ENCODE measurements at places on chromosomes 6 and 20. TPM values are rescaled to one million over a fixed set of nuclear protein-coding genes. Genes with fewer than 3 reads are reported as not detected.

DNA sequence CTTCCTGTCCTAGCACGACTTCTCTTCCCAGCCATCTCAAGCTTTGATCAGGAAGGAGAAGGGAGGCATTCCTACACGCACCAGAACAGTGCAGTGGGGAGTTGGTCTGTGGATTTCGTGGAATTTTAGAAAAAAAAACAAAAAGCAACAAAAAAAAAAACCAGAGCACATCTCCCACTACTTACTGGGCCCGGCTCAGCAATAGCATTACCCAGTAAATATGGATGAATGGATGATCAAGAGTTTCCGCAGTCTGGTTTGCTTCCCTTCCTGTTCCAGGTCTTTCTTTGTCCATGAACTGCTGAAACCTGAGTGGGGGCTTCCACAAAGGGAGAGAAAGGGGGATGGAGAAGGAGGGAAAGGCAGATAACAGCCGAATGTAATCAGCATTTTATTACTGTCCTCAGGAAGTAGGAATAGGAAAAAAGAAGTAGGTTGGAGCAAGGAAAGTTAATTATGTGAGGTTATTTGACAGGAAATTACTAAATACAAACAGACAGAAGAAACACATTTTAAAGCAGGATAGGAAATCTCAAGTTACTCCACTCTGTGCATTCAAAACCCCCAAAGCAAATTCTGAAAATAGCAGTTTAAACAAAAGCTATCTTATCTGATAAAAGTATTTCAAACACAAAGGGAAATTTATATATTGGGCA lies 349.0 kb downstream of the PRL start:
- H3K36me3 ChIP-seq = no peaks in the 10 kb centered on the region
- H3K4me3 ChIP-seq = no peak overlapping the region
- H3K4me1 ChIP-seq = no peaks in the 10 kb centered on the region
- H3K27ac ChIP-seq = no peak overlapping the region
- no peaks in the 10 kb centered on the region for H3K27me3 ChIP-seq

DNA sequence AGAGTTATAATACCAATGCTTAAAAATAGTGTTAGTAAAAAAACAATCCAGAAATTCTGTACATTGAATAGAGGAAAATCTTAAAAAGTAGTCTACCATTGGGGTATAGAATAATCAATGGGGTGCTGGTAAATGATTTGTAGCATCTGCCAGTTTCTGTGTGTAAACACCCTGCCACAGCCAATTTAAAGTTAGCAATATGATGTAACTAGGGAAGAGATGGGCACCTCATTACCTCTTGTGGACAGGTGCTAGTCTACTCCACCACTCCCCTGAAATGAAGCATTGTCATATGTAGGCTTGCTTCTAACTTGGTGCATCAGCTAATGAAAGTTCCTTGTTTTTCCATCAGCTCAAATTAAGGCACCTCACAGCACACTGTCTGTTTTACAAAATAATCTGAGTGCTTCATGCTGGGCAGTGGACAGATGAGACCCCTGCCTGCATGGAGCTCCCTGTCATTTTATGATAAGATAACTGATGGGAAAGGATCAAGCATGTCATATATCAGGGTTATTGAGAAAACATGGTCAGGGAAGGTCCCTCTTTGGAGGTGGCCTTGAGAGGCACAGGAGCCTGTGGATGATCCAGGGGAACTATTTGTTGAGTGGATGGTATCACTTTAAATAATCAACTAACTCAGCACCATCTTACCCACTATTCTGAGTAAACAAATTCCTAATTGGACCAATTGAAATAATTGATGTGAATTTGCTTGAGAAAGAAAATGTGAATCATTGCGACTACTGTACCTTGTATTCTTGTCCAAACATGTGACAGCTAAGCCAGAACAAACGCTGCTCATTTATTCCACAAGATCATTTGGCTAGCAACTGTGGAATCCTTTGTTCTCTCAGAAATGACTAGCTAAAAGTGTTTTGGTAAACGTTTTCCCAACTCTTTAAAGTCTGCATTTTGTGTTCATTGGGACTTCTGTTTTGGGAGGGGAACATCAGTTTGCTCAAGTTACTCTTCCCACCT lies 45.9 kb upstream of the CSE1L start:
- H3K27me3 ChIP-seq = no peaks in the 10 kb centered on the region
- no peak for DNase-seq
- no peaks in the 10 kb centered on the region for H3K4me1 ChIP-seq

GRCh38 chr6:1409774-1410465 lies 20.5 kb downstream of the FOXF2 start:
- H3K4me1 ChIP-seq = no peaks in the 10 kb centered on the region
- H3K27ac ChIP-seq = no peak overlapping the region
- H3K36me3 ChIP-seq = no peaks in the 10 kb centered on the region
- DNase-seq = no peak

- H3K4me3 ChIP-seq = no peak overlapping the region
- peaks cover 2% of the 10 kb centered on the region for H3K4me1 ChIP-seq
Observed at GRCh38 chr20:5886788-5887187, 63.5 kb downstream of the TRMT6 start.

GRCh38 chr6:21771626-21772320 lies 178.2 kb downstream of the SOX4 start:
- H3K4me1 ChIP-seq = no peaks in the 10 kb centered on the region
- DNase-seq = no peak
- no peaks in the 10 kb centered on the region for H3K27me3 ChIP-seq
- no peak overlapping the region for H3K27ac ChIP-seq
- H3K4me3 ChIP-seq = no peak overlapping the region

- H3K27me3 ChIP-seq = peaks cover 8% of the 10 kb centered on the region
- no peak for DNase-seq
Observed at GRCh38 chr6:134057478-134057877, 5.1 kb upstream of the SLC2A12 start.

- no peak overlapping the region for H3K4me3 ChIP-seq
- peaks cover 30% of the 10 kb centered on the region for H3K4me1 ChIP-seq
- DNase-seq = no peak
- peaks cover 15% of the 10 kb centered on the region for H3K27me3 ChIP-seq
- H3K27ac ChIP-seq = no peak overlapping the region
- no peaks in the 10 kb centered on the region for H3K36me3 ChIP-seq
Observed at GRCh38 chr20:51595744-51596143, 53.2 kb upstream of the NFATC2 start.

GRCh38 chr6:108250240-108250866 lies 10.5 kb downstream of the SNX3 start:
- H3K4me1 ChIP-seq = peaks cover 21% of the 10 kb centered on the region
- H3K4me3 ChIP-seq = no peak overlapping the region

DNA sequence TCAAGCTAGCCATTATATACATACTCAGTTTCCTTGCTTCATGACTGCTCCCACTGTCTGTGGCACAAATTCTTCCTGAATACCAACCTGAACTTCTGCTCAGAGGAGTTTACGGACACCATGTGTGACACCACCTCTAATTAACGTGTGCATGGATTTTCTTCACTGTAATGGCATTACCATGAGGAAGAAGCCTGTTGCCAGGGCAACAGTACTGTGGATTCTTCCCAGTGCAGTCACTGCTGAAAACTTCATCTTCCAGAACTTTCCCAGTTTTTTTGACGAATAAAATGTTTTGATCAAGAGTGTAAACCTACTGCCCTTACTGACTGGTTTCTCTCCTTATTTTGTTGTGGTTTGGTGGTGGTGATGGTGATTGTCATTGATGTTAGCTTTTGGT lies 444.3 kb upstream of the NRSN1 start:
- no peaks in the 10 kb centered on the region for H3K27me3 ChIP-seq
- no peak for DNase-seq
- H3K4me1 ChIP-seq = no peaks in the 10 kb centered on the region
- no peaks in the 10 kb centered on the region for H3K36me3 ChIP-seq
- no peak overlapping the region for H3K27ac ChIP-seq

DNA sequence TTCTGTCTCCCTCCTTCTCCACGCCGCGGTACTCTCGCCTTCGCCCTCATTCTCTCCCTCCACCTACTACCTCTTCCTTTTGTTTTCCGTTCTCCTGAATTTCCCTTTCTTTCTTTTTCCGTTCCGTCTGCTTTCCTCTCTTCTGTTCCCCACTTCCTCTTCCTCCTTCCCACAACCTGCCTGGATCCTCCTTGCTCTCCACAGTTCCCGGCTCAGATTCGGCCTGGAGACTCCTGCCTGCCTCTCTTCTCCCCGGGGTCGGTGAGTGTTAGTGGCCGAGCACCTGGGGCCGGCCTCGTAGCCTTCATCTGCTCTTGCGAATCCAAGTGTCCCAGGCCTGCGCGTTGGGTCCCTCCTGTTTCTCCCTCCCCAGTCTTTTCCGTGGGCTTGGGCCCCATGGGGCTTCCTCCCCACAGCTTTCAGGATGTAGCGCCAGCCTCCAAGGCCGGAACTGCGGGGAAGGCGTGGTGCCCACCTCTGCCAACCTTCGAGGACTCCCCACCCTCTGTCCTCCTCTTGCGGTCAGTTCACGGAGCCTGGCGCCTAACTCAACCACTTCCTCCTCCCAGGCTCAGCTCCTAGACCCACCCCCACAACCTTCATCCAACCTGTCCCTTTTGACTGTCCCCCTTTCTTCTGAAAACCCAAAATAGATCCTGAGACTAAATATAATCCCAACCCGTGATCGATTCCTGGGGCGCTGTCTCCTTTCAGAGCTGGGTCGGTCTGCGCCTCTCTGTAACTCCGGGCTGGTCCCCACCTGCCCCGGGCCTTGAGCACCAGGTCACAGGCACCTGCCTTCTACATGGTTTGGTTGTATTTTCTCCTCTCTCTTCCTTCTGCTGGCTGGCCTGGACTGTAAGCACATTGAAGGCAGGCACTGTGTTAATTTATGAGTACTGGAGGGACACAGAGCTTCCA lies 6.8 kb downstream of the NRN1 start:
- no peak for DNase-seq
- peaks cover 72% of the 10 kb centered on the region for H3K4me1 ChIP-seq
- peak overlapping the region; percentile 38 for H3K4me3 ChIP-seq
- peaks cover 48% of the 10 kb centered on the region for H3K36me3 ChIP-seq

DNA sequence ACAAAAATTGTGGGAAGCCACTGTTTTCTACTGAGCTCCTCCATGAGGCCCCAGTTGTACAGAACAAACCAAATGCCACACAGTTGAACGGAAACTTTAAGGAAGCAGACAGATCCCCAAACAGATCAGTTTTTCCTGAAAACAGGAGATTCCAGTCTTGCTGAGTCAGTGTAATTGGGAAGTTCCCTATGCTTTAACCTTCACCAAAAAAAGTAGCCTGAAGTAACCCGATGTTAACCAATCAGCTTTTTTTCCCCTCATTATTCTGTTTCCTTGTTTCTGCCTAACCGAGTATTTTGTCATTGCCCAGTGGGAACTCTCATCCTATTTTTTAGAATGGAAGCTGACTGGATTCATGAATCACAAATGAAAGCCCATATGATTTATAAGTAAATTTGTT lies 36.7 kb downstream of the MARCKS start:
- no peak overlapping the region for H3K4me3 ChIP-seq
- no peaks in the 10 kb centered on the region for H3K4me1 ChIP-seq
- H3K36me3 ChIP-seq = no peaks in the 10 kb centered on the region
- H3K27ac ChIP-seq = no peak overlapping the region
- peaks cover 8% of the 10 kb centered on the region for H3K27me3 ChIP-seq
- DNase-seq = no peak

GRCh38 chr20:3420211-3420707 lies 12.8 kb upstream of the DNAAF9 start:
- H3K27me3 ChIP-seq = peaks cover 6% of the 10 kb centered on the region
- DNase-seq = peak; percentile 78
- H3K4me1 ChIP-seq = peaks cover 16% of the 10 kb centered on the region
- peak overlapping the region; percentile 82 for H3K27ac ChIP-seq
- H3K36me3 ChIP-seq = no peaks in the 10 kb centered on the region

DNA sequence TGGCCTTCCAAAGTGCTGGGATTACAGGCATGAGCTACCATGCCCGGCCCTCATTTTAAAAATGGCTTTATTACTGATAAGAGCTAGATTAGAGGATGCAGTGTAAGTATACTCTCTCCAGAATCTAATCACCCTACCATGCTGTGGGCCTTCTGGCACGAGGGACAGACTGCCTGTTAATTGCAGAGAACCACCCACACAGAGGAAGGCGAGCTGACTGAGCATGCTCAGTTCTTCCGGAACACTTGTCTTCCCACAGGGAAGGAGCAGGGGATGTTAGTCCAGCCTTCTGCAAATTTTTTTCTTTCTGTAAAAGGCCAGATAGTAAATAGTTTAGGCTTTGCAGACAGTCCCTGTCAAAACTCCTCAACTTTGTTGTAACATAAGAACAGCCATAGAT lies 48.9 kb downstream of the ALDH5A1 start:
- no peak overlapping the region for H3K27ac ChIP-seq
- DNase-seq = no peak
- H3K27me3 ChIP-seq = peaks cover 10% of the 10 kb centered on the region
- no peak overlapping the region for H3K4me3 ChIP-seq

GRCh38 chr6:17297271-17298080 lies 16.3 kb downstream of the RBM24 start:
- no peak overlapping the region for H3K27ac ChIP-seq
- no peaks in the 10 kb centered on the region for H3K4me1 ChIP-seq
- peaks cover 4% of the 10 kb centered on the region for H3K27me3 ChIP-seq
- no peaks in the 10 kb centered on the region for H3K36me3 ChIP-seq
- H3K4me3 ChIP-seq = no peak overlapping the region

DNA sequence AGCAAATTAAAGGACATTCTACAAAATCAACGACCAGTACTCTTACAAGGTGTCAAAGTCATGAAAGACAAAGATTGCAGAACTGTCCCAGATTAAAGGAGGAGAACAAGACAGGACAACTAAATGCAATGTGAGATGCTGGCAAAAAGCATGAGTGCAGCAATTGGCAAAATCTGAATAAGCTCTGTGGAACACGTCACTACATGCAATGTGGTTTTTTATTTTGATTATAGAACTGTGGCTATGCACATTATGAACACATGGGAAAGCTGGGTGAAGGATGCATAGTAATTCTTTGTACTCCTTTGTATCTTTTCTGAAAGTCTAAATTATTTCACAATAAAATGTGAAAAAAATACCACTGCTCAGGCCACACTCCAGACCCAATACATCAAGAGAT lies 509.4 kb downstream of the KIF16B start:
- H3K36me3 ChIP-seq = no peaks in the 10 kb centered on the region
- no peaks in the 10 kb centered on the region for H3K27me3 ChIP-seq
- DNase-seq = no peak

COL9A1 gene
- total RNA-seq = not detected

CCNC gene
- total RNA-seq = 45.4 TPM

Measured in activated CD4-positive, alpha-beta memory T cell treated with anti-CD3 and anti-CD28 coated beads, Interleukin-2, amount 10 ng/mL, durations not matched to agents 7 days and 5 days (primary cell).